ENCODE measurements at places on chromosomes 3 and 15.

- DNase-seq: no peak
These were observed 7.5 kb upstream of the PPP1R14D start for GRCh38 chr15:40836020-40836419.

- no peak for DNase-seq
These were observed 53.6 kb downstream of the ABHD2 start for GRCh38 chr15:89141885-89142284.

GRCh38 chr3:69149586-69149985, 27.2 kb upstream of the LMOD3 start:
- DNase-seq: no peak

DNA sequence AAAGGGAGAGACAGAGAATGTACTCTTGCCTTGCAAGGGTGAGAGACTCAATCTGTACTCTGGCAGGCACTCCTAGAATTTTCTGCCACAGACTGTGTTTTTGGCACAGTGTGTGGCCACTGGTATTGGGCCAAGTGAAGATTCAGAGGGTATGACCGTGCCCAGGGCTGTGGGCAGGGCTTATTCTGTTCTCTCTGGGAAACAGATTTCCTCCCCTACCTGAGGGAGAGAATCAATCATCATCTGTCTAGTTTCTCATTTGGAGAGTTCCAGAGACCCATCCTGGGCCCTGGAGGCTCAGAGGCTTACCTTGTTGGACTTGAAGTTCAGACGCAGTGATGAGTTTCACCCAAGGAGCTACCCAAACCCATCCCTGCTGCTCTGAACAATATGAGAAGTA, 28.2 kb downstream of the CSTA start:
- DNase-seq: no peak

- no peak for DNase-seq
These were observed 154.3 kb downstream of the NSMCE3 start for GRCh38 chr15:29115093-29115991.

Data from NCI-H2081 treated with DMSO at 0.1 percent for 48 hours (cell line).